Stimulated activated CD4-positive, alpha-beta T cell treated with anti-CD3 and anti-CD28 coated beads, Interleukin-15, amount 100 ng/mL, for 24 hours (primary cell): ENCODE measurements at places on chromosomes 11 and 22.
A peak's percentile ranks its signal among the peaks of the same experiment; 100 is the strongest.

DNA sequence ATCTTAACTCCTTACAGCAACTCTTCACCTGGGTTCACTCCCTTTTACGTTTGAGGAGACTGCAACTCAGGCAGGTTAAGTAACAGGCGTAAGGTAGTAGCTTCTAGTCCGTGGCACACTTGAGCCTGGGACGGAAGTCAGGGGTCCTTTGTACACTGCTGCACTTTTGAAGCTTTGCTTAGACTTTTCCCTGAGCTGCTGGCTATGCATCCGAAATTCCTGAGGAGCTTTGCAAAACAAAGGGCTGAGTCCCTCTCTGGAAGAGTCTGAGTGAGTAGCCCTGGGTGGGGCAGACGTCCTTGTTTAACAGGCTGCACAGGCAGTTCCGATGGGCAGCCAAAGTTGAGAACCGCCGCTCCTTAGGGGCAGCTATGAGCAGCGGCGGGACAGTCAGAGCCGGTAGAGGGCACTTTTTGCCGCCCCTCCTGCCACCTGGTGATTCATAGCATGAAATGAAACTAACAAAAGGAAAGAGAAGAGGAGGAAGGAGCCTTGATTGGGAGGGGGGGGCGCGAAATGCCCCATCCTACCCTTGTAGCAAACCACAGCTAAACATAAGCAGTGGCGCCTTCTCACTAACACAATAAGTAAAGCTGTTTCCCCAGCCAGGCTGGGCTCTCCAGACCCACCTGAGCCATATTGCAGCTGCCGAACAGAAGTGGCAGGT, 1.4 kb downstream of the TMEM109 start:
- DNase-seq, result peak; percentile 81

DNA sequence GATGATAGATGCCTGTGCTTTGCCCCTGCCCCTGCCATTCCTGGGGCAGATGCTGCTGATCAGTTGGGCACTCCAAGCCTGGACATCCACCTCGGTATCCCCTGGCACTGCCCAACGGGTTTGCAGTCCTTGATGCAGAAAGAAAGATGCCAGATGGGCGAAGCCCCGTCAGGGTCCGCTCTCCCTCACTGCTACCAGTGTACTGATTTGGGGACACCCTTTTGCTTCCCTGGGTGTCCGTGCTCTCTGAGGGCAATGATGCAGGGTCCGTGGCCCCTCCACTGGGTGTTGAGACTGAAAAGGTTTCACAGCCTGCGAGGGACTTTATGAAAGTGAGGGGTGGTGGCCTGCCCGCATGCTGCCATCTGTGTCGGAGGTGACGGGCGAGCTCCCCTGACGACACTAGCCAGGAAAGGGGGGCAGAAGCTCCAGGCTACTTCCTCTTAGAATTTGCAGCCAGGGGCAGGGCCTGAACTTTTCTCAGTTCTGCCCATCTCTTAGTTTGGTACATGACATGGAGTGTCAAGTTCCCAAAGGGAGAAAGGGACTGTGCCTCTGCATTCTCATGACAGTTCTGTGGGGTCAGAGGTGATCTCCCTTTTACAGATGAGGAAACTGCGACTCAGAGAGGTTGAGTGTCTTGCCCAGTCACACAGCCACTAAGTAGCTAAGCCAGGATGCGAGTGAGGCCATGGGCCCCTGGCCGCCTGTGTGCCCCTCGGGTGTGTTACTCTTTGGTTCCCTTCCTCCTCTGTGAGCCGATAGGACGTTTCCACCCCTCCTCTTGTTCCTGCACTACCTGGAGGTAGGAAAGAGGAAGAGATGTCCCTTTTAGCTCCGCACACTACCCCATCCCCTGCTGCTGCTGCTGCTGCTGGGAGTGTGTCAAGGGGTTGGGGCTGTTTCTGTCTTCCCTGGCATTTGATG, 96.6 kb downstream of the BCR start:
- no peak for DNase-seq

DNA sequence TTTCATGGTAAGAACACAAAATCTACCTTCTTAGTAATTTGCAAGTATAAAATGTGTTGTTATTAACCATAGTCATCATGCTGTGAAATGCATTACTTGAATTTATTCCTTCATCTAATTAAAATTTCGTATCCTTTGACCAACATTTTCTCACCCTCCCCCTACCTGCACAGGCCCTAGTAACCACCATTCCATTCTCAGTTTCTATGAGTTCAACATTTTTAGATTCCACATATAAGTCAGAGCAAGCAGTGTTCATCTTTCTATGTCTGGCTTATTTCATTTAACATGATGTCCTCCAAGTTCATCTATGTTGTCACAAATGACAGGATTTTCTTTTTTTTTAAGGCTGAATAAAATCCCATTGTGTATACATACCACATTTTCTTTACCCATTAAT, 43.5 kb upstream of the CCDC179 start:
- no peak for DNase-seq

DNA sequence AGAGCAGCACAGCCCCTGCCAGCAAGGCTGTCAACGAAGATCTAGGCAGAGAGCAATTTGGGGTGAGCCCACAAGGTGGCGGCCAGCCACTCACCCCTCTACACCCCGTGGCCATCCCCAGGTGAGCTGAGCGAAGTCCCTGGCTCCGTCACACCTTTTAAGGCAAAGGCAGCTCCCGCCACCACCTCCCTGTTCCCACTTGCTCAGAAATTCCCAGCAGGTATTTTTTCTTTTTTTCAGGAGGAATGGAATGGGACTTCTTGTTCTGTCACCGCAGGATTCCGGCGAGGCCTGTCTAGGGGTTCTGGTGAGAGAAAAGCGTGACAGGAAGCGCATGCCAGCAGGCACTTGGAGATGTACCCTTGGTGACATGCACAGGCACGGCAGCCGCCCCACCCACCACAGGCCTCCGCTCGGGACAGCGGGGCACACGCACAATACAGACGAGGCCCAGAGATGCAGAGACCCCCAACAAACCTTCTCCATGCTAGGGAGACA, 10.0 kb downstream of the RPL3 start:
- DNase-seq, result peak; percentile 38

DNA sequence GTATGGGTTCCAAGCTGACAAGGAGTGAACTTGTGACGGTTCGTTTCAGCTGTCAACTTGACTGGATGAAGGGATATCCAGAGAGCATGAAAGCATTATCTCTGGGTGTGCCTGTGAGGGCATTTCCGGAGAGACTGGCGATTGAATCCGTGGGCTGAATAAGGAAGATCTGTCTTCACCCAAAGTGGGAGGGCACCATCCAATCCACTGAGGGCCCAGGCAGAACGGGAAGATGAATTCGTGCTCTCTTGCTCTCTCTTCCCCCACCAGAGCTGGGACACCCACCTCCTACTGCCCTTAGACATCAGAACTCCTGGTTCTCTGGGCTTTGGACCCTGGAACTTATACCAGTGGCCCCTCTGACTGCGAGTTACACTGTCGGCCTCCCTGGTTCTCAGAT, 15.5 kb upstream of the CD81 start:
- no peak for DNase-seq
